DMS 273 treated with DMSO at 0.1 percent for 48 hours (cell line): ENCODE measurements at places on chromosomes 3 and 15.

GRCh38 chr3:184428561-184429175, 48.8 kb downstream of the CHRD start:
- DNase-seq, result no peak

- DNase-seq, result no peak
These were observed 45.9 kb downstream of the FAM43A start for GRCh38 chr3:194731506-194732073.

DNA sequence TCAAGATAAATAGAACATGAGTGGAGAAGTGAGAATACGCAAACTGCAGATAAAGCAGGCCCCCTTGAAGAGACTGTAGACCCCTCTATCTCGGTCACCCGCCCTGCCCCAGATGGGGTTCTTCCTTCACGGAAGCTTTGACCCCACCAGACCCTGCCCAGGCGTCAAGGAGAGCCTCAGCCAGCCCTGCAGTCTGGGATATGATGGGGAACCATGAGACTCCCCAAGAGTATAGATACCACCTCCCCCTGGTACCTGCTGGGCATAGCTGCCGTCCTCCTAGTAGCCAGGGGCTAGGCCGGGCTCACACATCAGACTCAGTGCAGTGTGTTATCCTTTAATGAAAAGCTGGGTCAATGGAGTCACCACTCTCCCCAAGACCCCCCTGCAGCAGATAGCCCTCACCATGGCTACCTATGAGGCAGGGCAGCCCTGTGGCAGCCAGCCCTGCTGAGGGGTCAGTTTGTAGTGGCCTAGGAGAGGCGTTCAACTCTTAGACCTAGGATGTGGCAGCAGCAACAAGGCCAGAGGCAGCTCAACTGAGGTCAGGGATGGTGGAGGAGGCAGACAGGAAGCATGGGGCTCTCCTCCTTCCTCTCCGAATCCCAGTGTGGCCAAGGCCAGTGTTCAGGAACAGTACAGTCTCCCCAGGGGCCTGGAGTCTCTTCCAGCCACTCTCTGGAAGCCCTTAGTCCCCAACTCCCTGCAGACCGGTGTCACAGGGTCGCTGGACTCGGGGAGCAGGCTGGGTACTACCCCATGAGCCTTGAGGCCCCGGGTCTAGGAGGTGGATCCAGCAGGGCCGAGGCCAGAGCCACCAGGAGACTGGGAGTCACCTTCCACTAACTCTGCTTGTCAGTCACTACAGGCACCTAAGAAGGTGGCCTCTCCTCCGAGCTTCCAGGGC, 26.1 kb downstream of the PLXNB1 start:
- DNase-seq, result no peak

DNA sequence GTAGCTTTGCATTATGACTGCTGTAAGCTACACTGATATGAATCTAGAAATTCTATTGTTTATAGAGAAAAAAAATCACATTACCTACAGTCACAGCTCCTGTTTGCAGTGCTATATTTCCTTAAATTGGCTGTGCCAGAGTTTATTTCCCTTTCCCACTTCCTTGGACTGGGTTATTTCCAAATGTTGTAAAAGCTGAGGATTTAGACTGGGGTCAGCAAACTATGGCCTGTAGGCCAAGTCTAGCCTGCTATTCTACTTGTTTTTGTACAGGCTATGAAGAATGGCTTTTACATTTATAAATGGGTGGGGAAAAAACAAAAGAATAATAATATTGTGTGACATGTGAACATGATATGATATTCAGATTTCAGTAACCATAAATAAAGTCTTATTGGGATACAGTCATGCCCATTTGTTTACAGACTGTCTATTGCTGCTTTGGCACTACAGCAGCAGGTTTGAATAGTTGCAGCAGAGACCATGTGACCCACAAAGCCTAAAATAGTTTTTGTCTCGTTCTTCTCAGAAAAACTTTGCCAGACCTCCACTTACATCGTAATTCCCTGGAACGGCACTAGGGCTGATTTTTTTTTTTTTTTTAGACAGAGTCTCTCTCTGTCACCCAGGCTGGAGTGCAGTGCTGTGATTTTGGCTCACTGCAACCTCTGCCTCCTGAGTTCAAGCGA, 7.8 kb downstream of the GLDN start:
- DNase-seq, result no peak

DNA sequence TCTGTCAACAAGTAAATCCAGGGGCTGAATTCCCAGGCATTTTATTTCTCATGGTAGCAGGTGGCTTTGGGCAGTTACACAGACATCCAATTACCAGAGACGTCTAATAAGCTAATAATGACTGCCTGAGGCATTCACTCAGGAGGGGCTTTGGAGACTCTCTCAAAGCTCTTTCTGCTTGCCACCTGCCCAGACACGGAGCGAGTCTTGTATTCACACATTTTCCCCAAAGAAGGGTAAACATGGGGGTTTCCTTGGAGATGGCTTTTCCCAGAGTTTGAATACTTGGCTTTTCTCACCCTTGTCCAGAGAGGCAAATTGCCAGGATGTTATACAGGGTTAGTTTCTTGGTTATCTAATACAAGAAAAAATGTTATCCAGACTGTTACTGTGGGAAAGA, 132.6 kb downstream of the DIPK2A start:
- no peak for DNase-seq

DNA sequence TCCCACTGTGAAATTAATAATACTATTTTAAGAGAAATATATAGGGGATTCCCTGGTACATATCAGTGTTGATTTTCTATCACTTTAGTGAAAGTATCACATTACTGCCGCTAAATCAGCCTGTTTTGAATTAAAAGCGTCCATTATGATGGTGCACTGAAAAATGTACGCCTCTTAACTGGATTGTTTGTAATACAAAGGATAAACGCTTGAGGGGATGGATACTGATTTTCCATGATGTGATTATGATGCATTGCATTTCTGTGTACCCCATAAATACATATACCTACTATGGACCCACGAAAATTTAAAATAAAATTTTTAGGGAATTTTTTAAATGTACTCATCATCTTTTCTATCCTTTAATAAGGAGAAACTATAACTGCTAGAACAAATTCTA, 478.6 kb downstream of the MAGI1 start:
- DNase-seq, result no peak

DNA sequence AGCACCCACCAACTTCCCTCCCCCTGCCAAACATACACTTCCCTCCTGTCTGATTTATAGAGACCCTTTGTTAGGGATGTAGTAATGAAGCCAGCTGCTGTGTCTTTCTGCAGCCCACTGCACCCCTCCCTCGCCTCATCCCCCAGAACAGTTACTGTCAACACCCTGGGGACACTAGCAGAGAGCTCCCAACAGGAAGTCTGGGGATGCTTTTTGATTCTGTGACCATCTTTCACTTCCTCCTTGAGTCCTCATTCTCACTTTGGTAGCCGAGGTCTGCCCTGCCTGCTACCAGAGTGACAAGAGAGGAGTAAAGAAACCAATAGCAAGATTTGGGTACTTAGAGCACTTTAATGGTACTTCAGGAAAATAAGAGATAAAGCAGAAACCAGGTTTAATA, 201.6 kb downstream of the SATB1 start:
- DNase-seq, result no peak
